ENCODE measurements at places on chromosomes 13 and 19.

- no peak for ATAC-seq
These were observed 24.1 kb downstream of the DCAF15 start for GRCh38 chr19:13976446-13976845.

DNA sequence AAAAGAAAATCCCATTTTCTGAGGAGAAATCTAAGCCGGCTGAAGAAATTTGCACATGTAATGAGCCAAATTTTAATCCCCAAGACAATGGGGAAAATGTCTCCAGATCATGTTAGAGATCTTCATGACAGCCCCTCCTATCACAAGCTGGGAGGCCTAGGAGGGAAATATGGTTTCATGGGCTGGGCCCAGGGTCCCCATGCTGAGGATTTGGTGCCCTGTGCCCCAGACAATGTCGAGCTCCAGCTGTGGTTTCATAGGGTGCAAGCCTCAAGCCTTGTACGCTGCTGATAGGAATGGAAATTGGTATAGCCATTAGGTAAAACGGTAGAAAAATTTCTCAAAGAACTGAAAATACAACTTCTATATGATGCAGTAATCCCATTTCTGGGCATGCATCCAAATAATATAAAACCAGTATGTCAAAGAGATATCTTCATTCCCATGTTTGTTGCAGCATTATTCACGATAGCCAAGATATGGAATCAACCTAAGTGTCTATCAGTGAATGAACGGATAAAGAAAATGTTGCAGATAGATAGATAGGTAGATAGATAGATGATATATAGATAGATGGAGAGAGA lies 19.3 kb upstream of the FREM2 start:
- no peak for ATAC-seq

DNA sequence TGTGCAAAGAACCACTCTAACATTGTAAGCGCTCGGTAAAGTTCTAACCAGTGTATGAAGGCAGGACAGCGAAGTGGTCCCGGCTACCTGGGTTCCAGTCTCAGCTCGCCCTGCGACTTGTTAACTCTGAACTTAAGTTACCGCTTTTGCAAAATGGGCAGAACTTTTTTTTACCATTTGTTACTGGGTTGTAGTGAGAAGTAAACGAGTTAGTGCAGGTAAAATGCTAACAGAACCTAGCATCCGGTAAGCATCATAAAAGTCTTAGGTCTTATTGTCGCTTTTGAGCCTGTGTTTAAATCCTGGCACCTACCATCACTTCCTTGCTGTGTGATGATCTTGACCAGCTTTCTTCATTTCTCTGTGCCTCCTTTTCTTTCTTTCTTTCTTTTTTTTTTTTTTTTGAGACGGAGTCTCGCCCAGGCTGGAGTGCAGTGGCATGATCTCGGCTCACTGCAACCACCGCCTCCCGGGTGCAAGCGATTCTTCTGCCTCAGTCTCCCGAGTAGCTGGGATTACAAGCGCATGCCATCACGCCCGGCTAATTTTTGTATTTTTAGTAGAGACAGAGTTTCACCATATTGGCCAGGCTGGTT lies 734 bp upstream of the TRMT1 start:
- ATAC-seq, result peak; percentile 36

GRCh38 chr19:13920940-13921747 lies 15.1 kb downstream of the CC2D1A start:
- ATAC-seq, result peak; percentile 92

DNA sequence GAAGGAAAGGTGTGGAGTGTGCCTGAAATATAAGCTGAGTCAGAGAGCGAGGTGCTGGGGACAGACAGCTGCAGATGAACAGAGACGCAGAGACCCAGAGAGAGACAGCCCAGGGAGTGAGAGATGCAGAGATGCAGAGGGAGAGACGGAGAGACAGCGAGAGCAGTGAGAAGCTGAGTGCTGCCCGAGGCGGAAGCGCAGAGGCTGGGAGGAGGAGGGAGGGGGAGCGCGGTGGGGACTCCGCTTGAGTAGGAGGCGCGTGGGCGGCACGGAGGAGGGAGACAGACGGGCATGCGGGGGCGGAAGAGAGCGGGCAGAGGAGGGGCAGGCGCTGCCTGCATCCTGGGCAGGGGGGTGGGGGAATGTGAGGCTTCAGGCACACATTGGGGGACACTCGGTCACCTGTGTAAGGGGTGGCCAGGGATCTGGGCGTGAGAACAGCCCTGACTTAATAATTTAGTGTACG lies 25.7 kb downstream of the SLC8A2 start:
- peak; percentile 71 for ATAC-seq

- ATAC-seq, result no peak
These were observed 5.8 kb upstream of the TLE5 start for GRCh38 chr19:3068071-3068470.

DNA sequence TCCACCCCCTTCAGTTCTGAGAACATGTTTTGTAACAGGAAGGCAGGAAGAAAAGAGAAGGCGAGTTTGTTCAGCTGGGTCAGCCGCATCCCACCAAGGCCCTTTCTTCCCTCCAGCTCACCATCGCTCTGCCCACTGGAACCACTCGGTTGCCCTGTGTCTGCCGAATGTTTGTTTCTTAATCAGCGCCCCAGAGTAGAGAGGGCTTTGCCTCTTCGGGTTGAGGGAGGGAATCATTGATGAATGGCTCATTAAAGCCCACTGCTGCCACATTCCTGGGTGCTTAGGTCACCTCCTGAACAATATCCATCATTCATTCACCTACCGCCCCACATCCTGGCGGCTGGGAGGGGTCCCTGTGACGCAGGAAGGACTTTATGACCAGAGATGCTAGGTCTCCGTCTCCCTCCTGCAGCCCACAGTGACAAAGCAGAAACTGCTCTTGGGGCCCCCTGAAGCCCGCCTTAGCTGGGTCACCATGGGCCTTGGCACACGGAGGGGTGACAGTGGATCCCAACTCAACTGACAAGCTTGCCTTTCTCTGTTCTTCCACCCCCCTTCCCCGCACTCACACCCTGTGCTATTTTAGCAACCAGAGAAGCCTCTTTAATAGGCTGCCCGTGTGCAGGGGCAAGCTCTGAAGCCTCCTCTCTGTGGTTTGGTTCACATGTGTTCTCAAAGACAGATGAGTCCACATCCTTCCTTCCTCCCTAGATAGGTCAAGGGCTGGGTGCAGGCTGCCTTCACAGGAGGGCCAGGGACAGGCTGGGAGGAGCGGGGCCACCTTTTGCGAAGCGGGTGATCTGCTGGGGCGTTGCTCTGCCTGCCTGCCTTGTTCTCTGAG lies 46.2 kb downstream of the ACTN4 start:
- ATAC-seq, result peak; percentile 38
